Right atrium auricular region (tissue), 2 donors: ENCODE measurements at places on chromosomes 3 and 15. TPM values are rescaled to one million over a fixed set of nuclear protein-coding genes. Genes with fewer than 3 reads are reported as not detected.
A peak's percentile ranks its signal among the peaks of the same experiment; 100 is the strongest.

GRCh38 chr3:45896956-45897355, 10.6 kb downstream of the CCR9 start:
- DNase-seq: no peak

Gene ROBO1
- 19.7 TPM for total RNA-seq

Gene GABRB3
- total RNA-seq: 12.9 TPM

Gene SLC15A2
- 0.47 TPM for total RNA-seq

Gene GOLGA6L22
- not detected for total RNA-seq

DNA sequence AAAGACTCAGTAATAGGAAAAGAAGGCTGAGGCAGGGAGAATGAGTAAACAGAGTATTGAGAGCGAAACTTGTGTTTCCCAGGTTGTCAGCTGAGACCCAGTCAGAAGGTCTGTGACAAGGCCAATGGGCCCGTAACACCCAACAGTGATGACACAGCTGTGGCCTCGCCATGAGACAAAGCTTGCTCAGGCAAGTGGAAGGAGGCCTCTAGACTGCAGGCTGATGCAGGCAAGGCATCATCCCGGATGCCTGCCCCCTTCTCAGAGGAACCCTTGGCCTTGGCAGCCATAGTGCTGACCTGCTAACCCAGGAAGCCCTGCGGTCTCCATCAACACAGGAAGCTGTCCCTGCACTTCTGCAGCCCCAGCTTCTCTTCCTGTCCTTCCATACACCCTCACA, 15.4 kb downstream of the RAB6B start:
- DNase-seq: no peak

Gene CCR3
- not detected for total RNA-seq

GRCh38 chr3:11530153-11530721, 113.5 kb downstream of the VGLL4 start:
- peak; percentile 66 for DNase-seq

Gene TOPAZ1
- not detected for total RNA-seq

DNA sequence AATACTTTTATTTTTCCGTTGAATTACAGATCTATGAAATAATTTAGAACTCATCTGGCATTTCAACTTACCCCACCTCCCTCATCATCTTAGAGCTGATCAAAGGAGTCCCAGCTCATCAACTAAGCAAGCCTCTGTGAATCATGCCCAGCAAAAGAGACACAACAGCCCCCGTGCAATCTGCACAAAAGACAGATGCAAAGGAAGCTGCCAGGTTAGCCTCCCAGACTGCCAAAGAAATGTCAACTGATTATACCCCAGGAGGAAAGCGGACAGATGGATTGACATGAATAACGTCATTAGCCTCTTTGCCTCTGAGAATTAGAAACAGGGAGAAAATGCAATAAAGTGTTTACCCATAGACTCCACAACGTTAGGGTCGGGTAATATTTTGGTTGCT, 75.0 kb downstream of the GABRB3 start:
- no peak for DNase-seq

DNA sequence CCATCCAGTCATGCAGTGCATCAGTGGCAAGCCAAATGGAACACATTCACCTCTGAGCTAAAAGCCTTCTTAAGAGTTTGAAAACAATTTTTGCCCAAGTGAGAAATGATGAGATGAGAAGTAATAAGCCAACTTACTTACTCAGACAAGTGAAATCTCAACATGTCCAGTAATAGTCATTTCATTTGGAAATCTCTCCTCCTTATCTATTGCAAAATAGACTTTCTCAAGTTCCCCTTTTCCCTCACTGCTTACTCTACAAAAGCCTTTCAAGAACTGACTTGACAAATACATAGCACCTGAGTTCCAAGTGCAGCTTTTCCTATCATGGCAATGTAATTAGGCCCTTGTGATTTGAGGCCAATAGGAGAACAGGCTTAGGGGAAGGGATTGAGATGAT, 282.3 kb downstream of the SLC9A9 start:
- no peak for DNase-seq

GRCh38 chr3:17759901-17760300, 17.5 kb upstream of the TBC1D5 start:
- no peak for DNase-seq

Gene ZNF654
- 6.8 TPM for total RNA-seq

Gene AGBL1
- not detected for total RNA-seq

GRCh38 chr15:82648257-82649103, 1.3 kb upstream of the CPEB1 start:
- no peak for DNase-seq
